ENCODE measurements at places on chromosomes 2 and 18.
A peak's percentile ranks its signal among the peaks of the same experiment; 100 is the strongest.

GRCh38 chr2:109542384-109542783 lies 71.4 kb downstream of the SEPTIN10 start:
- DNase-seq: no peak

DNA sequence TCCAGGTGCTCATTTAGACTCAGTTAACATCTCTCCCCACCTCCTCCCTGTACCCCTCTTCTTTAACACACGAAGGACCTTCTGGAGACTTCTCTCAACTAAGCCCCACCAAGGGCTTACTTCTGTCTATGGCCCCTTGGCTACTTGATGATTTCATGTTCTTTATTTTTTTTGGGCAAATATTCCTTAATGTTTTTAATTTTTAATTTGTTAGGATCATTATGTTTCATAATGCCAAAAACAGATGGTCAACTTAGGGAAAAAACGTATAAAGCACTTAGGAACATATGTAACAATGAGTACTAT lies 25.9 kb downstream of the IL37 start:
- no peak for DNase-seq

DNA sequence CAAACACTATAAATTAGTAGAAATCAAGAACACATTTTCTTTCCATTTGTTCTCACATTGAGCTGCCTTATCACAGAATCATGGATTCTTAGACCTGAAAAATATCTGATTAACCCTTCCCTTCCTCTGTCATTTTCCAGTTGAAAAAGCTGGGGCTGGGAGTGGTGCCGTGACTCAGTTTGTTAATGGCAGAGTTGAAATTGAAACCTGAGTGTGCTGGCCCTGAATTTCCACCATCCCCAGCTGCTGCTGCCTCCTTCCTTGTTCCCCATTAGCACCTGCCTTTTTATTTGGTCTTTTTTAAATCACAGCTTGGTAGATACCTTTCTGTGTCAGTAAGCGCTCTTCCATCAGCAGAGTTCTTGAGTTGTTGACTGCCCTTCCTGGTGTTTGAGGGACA lies 10.6 kb downstream of the FARP2 start:
- no peak for DNase-seq

DNA sequence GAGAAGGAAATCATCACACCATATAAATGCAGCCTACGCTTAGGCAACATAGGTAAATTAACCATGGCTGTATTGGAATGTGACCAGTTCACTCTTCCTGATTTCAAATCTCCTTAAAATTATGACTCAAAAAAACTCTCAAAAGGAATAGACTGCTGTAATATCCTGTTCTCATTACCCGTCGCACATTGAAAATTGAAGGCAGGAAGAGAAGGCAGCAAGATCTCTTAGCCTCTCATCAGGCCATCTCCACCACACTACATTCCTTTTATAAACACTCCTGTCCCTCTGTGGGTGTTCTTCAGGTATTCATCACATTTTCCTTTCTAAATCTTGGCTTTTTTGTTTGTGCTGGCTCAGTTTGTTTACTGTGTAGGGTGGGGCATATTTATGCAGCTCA lies 83.2 kb downstream of the PPP1R1C start:
- no peak for DNase-seq

GRCh38 chr2:211745295-211746097 lies 793.1 kb downstream of the ERBB4 start:
- no peak for DNase-seq

GRCh38 chr18:25739376-25739775 lies 351.0 kb downstream of the SS18 start:
- no peak for DNase-seq

GRCh38 chr2:240851078-240851991 lies 17.3 kb upstream of the AGXT start:
- peak; percentile 74 for DNase-seq

DNA sequence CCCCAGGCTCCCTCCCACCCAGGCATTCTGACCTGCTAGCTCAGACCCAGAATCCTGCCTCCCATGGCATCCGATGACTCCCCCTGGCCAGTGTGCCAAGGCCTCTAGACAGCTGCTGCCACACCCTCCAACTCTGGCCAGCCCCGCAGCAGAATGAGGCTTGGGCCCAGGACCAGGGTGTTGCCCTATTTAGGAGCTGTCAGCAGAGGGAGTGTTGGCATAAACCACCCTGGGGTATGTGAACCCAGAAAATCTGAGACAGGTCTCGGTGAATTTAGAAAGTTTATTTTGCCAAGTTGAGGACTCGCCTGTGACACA lies 134.3 kb downstream of the KLHL29 start:
- DNase-seq: no peak

DNA sequence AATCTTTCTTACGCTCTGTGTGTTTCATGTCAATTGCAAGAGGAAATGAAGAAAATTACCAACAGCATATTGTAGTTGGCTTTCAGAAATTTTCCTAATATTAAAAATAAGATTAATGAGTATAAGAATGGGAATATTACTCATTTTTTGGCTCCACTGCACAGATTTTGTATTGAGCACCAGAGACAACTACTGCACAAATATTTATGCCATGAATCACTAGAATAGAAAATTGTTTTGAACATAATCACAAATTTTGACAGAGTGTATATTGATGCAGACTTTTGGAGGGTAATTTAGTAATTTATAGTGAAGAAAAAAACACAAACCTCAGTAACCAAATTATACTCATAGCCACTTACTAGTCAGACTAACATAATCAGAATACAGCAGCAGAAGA lies 118.3 kb downstream of the DOK6 start:
- no peak for DNase-seq

All from activated CD4-positive, alpha-beta T cell treated with anti-CD3 and anti-CD28 coated beads for 1 hour (primary cell).